ENCODE measurements at places on chromosomes 16 and 17. TPM values are rescaled to one million over a fixed set of nuclear protein-coding genes. Genes with fewer than 3 reads are reported as not detected.

GRCh38 chr17:6512552-6512951, 43.8 kb downstream of the PITPNM3 start:
- DNase-seq, result no peak

- no peak for DNase-seq
These were observed 116.3 kb downstream of the AMFR start for GRCh38 chr16:56309008-56309407.

DNA sequence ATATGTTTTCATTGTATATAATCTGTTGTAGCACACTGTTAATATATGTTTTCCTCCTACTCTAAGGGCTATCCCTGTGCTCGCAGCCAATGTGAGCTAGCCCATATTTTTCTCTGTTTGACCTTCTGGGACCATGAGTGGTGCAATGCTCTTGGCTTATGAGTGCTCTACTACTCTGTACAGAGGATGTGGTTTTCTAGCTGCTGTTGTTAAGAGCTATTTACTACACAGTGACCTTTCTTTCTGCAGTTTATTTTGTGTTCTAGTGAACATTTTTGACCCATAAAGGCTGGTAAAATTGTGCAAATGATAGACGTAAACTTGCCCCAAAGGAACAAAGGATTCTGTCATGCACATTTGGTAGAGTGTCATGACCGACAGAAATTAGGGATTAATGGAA, 84.1 kb upstream of the CPHXL start:
- DNase-seq, result no peak

DNA sequence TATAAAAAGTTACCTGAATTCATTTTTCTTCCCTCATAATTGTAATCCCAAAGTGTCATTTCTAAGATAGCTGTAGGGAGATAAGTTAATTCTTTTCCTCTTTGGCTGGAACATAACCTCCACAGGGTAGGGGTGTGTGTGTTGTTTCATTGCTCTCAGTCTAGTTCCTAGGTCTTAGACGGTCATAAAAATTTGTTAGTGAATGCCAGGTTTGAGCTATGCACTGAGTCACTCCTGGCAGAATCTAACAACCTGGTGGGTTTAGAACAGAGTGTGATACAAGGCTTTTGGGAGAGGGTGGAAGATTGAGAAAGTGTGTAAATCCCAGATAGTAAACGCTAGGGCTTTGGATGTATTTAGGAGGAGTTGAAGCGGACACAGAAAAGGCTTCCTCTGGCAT, 894 bp upstream of the PHKG2 start:
- DNase-seq, result no peak

DNA sequence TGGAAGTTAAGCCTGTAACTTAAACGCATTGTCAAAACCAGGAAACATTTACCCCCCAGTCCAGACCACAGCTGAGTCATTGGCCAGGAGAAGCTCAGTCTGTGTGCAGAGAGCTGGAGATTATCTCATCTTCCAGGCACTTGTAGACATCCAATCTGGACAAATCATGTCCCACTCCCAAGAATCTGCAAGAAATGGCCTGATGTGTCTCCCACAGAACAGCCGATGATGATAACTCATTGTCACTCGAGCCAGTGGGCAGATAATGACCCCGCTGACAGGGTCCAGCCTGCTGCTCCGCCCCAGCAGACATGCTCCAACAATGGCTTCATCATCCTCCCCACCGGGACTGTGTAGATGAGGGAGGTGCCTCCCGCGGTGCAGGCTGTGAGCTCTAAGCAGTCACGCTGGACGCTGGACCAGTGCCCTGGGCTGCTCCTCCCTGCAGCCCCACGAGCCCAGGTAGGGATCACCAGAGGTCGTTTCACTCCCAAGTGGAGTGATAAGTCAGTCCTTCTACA, 322.5 kb downstream of the C16orf95 start:
- no peak for DNase-seq

DNA sequence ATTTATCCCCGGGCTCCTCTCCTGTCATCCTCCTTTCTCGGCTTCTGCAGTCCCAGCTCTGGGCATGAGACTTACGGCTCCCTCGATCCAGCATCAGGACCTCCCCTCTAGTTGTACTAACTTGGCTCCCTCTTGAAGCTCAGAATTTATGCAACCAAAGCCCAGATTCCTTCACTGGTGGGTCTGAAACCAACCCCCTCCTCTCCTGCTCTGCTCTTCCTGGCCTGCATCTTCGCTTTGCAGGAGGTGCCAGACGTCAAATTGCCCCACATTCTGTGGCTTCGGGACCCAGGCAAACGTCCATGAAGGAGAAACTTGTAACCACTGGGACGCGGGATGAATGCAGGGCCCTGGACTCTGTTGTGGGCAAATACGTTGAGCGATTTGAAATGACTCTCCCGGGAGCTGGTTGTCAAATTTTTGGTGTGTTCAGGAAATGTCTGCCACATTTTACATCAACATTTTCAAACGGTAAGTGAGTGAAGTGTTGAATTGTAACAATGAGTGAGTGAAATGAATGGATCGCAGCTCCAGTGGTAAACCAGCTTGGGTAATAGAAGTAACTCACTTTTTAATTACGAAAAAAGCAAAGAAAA, 29.3 kb upstream of the ELAC2 start:
- no peak for DNase-seq

GRCh38 chr16:64196444-64196843, 925.4 kb downstream of the CDH11 start:
- no peak for DNase-seq

DNA sequence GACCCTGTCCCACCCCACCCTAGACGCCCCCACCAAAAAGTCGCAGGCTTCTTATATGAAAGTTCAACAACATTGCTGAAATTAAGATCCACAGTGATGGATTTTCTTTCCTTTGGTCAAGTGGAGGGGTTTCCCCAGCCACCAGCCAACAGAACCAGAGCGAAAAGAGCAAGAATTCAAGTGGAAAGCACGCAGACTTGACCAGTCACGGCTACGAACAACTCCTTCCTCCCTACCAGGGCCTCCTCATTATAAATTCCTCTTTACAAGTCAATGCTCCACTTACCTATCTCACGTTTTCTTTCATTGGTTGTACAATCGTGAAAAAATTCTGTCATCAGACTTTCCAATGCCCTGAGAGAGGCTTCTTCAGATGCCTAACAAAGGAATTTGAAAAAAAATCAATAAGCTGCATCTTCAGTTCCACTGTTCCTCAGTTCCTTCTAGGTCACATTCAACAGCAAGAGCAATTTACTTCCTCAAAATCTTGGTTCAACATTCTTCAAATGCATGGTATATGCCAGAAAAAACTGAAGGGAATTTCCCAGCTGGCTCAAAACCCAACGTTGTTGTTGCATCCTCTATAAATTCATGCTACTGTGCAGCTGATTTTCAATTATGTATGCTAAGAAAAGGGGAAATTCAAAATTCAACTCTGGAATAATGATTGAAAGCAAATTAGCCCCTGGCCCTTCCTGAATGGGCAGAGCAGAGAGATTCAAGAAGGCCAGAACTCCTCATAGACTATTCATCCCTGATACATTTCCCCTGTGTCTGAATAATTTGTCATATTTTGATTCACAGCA, 30.9 kb downstream of the XPO6 start:
- no peak for DNase-seq

- no peak for DNase-seq
These were observed 50.1 kb downstream of the GTF3C1 start for GRCh38 chr16:27499659-27500055.

DNA sequence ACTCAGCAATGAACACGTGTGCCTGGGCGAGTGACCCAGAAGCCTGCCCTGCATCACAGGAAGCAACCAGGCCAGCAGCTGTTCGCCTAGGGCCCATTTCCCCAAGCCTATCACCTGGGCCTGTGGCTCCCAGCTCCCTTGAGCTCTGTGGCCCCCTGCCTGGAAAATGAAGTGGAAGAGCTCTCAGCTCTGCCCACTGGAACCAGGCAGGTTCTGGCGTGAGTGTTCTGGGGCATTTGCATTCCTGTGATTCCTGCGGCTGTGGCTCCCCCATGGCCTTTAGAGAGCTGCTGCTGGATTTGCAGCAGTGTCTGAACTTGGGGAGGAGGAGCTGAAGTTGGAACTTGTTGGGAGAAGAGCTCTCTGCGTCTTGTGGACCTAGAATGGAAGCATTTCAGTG, 22.8 kb downstream of the PGS1 start:
- DNase-seq, result no peak

DNA sequence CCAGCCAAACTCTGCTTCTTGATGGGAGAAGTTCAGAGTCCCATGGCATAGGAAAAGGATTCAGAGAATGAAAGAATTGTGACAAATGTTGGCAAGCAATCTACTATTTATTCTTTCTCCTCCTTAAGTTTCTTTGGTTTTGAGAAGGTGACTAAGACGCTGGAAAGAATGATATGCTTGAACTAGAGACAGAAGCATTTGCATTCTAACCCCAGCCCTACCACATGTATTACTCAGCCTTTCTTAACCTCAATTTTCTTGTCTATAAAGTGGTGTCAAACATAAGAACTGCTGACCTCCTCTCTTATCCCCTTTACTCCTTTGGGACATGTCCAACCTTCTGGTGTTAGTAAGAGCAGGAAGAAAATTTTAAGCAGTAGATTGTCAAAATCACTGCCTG, 124.7 kb downstream of the HS3ST2 start:
- no peak for DNase-seq

GRCh38 chr16:5354645-5355044, 257.1 kb upstream of the EEF2KMT start:
- DNase-seq, result no peak

DNA sequence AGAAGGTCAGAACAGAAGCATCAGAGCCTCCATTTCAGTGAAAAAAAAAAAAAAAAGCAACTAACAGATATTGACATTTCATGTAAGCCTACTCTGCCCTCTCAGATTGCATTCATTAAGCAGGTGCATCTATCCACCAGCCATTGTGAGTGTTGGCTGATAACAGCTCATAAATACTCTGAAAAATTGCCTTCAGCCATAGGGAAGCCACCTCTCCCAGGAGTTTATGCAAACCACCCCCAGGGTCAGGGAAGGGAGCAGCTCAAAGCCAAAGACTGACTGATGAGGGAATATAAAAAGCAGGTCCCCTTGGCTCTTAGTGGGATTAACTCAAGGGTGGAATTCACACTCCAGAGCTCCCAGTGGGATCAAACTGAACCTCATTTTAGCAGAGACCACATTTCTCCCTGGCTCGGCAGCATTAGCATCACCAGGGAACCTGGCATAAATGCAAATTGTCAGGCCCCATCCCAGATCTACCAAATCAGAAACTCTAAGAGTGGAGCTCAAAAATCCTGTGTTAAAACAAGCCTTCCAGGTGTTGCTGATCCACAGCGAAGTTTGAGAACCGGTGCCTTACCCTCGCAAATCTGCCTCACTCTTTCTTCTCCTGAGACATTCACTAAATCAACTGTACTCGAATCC, 14.2 kb downstream of the APOH start:
- no peak for DNase-seq

- no peak for DNase-seq
These were observed 287.3 kb downstream of the ZFHX3 start for GRCh38 chr16:72760581-72760980.

GRCh38 chr17:6244796-6245195, 174.6 kb downstream of the WSCD1 start:
- no peak for DNase-seq

GRCh38 chr17:17179371-17179827, 26.7 kb downstream of the PLD6 start:
- peak; percentile 35 for DNase-seq

- DNase-seq, result no peak
These were observed 66.3 kb downstream of the CLEC16A start for GRCh38 chr16:11010575-11011221.

- no peak for DNase-seq
These were observed 4.1 kb upstream of the NAGS start for GRCh38 chr17:44000141-44000860.

DNA sequence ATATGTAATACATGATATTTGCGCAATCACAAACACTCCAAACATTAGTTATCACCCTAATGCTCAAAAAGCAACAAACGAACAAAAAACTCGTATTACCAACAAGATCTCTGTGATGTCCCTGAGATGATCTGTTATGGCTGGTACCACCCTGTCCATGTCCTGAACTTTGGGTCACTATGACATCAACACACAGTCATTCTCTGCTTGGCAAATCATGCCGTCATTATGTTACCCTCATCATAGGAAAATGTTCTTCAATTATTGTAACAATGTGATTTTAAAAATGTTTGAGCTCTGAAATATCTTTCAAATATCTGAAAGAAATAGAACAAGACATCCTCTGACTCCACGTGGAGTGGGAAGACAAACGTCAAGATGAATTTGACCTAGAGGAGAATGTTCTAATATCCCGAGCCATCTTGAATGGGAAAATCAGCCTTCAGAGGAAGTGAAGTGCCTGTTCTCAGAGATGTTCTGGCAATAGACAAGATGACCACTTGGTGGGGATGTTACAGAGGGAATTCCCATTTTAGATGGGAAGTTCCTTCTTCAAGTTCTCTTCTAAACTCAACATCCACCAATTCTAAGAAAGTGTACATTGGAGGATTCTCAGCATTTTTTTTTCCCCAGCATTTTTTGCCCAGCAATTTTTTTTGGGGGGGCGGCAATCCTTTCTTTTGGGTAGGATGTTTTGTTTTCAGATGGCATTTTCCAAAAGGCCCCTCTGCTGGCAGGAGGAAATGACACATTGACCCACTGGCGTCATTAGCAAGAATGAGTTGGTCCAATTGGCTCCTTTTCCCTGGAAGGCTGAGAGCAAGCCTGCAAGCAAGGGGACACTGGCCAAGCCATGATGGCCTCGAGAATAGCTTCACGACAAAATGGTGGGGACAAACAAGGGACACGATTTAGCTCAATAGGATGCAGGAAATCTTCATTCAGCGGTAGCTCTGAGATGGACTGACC, 3.7 kb upstream of the HSD17B2 start:
- no peak for DNase-seq

- no peak for DNase-seq
These were observed 478.3 kb upstream of the ERCC4 start for GRCh38 chr16:13441675-13442074.

DNA sequence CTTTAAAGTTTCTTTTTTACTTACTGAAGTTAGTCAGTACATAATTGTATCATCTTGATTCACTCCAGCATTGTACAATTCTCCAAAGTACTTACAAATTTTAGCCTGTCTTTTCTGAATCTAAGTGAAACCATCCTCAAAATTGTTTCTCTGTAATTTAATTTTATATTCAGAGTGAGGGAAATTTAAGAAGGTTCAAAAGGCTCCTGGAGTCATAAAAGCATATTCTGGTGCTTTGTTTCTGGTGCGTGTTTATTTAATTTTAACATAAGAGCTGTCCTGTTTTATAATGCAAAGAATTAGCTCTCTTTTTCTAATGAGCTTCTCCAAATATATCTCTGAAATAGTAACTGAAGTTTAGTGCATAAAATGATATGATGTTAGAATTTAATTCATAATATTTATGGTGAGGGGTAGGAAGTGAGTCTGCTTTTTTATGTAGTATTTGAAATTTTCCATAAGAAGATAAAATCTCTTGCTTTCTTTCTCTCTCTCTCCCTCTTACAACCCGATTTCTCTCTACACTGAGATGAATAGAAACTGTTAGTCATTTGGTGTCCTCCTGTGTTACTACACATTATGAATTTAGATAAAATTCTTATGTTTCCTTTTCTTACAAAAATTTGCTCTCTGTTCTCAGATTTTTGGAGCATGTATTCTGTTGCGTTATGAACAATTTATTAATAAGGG, 339.8 kb downstream of the BCAS3 start:
- DNase-seq, result no peak

GRCh38 chr17:79033046-79033616, 9.2 kb downstream of the C1QTNF1 start:
- no peak for DNase-seq

The RPH3AL gene
- total RNA-seq, result 2.2 TPM

The TMEM235 gene
- total RNA-seq, result not detected

The HSD11B2 gene
- 1.1 TPM for total RNA-seq

The HOXB7 gene
- total RNA-seq, result 0.29 TPM

The CETP gene
- total RNA-seq, result not detected

The LASP1 gene
- total RNA-seq, result 113 TPM

The GP2 gene
- not detected for total RNA-seq

The OVCA2 gene
- 22.7 TPM for total RNA-seq

The CHST5 gene
- total RNA-seq, result not detected
